ENCODE measurements at places on chromosomes 2 and 18. TPM values are rescaled to one million over a fixed set of nuclear protein-coding genes. Genes with fewer than 3 reads are reported as not detected.

DNA sequence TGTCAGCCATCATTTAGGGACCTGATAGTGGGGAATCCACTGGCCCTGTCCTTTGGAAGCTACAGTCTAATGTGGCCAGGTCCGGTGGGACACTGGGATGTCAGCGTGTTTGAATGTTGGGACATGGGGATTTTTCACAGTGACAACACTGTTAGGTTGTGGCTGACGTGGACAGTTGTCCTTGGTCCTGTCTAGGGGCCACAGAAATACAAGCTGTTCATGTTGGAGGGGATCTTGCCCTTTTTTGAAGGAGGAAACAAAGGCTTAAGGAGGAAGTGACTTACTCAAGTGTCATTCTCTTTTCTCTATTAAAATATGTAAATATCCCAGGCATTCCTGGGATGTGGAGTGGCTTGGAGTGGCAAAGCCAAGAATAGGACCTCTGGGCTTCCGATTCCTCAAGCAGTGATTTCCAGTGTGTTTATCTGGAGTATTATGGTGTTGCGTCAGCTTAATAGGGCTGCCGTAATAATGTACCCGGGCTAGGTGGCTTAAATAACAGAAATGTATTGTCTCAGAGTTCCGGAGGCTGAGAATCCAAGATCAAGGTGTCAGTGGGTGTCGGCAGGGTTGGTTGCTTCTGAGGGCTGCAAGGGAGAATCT lies 8.5 kb downstream of the ACOXL start:
- no peak for DNase-seq
- no peaks in the 10 kb centered on the region for H3K36me3 ChIP-seq
- no peak overlapping the region for H3K27ac ChIP-seq

GRCh38 chr2:156810094-156810493 lies 373.9 kb downstream of the GPD2 start:
- no peaks in the 10 kb centered on the region for H3K4me1 ChIP-seq
- H3K27ac ChIP-seq: no peak overlapping the region
- no peak overlapping the region for H3K4me3 ChIP-seq
- H3K27me3 ChIP-seq: no peaks in the 10 kb centered on the region

GRCh38 chr2:124180635-124181034 lies 155.5 kb downstream of the CNTNAP5 start:
- H3K27me3 ChIP-seq: no peaks in the 10 kb centered on the region
- DNase-seq: no peak
- H3K36me3 ChIP-seq: no peaks in the 10 kb centered on the region
- H3K4me3 ChIP-seq: no peak overlapping the region
- H3K27ac ChIP-seq: no peak overlapping the region

DNA sequence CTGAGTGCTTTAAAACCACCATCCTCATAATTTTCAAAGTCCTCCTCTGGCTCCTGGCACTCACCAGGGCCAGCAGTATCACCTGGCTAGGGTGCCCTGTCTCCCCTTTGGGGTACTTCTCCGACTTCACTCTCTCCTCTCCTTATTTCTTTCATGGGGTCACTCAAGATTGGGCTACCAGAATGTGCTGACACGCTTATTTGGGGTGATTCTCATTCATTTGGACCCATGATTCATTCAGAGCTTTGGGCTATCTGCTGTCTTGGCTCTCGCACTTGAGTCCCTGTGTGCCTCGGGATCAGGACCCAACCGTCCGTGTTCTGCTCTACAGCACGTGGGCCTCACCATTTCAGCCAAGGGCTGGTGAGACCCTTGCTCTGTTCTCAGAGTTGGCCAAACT lies 70.1 kb upstream of the NEDD4L start:
- H3K36me3 ChIP-seq: no peaks in the 10 kb centered on the region
- H3K27ac ChIP-seq: no peak overlapping the region
- DNase-seq: no peak

DNA sequence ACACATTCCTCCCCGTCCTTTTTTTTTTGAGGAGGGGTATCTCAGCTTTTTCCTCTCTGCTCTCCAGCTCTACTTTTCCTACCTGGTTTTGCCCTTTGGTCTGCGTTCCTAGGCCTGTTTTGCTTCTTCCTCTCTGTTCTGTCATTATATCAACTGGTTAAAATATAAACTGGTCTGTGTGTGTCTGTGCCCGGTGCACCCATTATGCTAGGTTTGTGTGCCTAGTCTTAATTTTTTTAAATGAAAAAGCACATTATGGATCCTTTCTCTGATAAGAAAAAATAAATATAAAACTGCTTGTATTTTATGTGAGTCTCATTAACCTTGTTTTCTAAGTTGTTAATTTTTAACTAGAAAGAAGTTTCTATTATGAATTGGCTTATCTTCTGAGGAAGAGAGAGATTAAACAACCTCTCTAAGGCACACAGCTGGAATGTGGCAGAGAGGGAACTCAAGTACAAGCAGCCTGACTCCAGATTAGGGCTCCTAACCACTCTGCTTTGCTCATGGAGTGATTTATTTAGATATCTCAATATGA lies 17.4 kb downstream of the SLC38A11 start:
- H3K27me3 ChIP-seq: no peaks in the 10 kb centered on the region
- H3K27ac ChIP-seq: peak overlapping the region; percentile 23
- peaks cover 21% of the 10 kb centered on the region for H3K4me1 ChIP-seq
- DNase-seq: no peak
- H3K4me3 ChIP-seq: no peak overlapping the region

- no peak overlapping the region for H3K4me3 ChIP-seq
- H3K36me3 ChIP-seq: no peaks in the 10 kb centered on the region
- no peak overlapping the region for H3K27ac ChIP-seq
- no peak for DNase-seq
These were observed 268.3 kb downstream of the VAPA start for GRCh38 chr18:10182009-10182624.

- peak within 1 kb of the TSS; percentile 85 for H3K4me3 ChIP-seq
- no peaks in the 10 kb centered on the region for H3K27me3 ChIP-seq
- peaks cover 20% of the 10 kb centered on the region for H3K4me1 ChIP-seq
- peak; percentile 94 for DNase-seq
- H3K36me3 ChIP-seq: no peaks in the 10 kb centered on the region
These were observed at the start of gene ME2 for GRCh38 chr18:50878345-50879301. Gene ME2, plus strand, starts transcription at chr18:50879118. Its CDS starts 16,703 bp downstream, at chr18:50895821.

DNA sequence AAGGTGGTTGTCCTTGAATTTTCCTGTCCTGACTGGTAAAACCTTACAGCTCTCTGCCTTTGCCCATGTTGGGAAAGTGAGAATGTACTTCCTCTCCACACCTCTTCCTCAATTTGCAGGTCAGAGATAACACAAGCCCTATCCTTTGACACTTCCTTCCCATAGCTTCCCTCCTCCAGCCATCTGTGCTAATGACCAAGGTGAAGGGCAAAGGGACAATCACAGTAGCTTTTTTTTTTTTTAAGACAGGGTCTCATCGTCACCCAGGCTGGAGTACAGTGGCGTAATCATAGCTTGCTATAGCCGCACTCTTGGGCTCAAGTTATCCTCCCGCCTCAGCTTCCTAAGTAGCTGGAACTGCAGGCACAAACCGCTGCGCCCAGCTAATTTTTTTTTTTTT lies 24.3 kb upstream of the STPG4 start:
- DNase-seq: no peak
- no peaks in the 10 kb centered on the region for H3K36me3 ChIP-seq
- peaks cover 17% of the 10 kb centered on the region for H3K4me1 ChIP-seq
- H3K4me3 ChIP-seq: no peak overlapping the region
- H3K27ac ChIP-seq: no peak overlapping the region
- no peaks in the 10 kb centered on the region for H3K27me3 ChIP-seq

GRCh38 chr2:127079358-127079920 lies 27.5 kb downstream of the BIN1 start:
- H3K4me1 ChIP-seq: peaks cover 52% of the 10 kb centered on the region
- no peak overlapping the region for H3K4me3 ChIP-seq
- H3K27me3 ChIP-seq: no peaks in the 10 kb centered on the region

- peaks cover 13% of the 10 kb centered on the region for H3K27me3 ChIP-seq
- no peaks in the 10 kb centered on the region for H3K36me3 ChIP-seq
- peak; percentile 77 for DNase-seq
- H3K4me3 ChIP-seq: no peak overlapping the region
These were observed 12.7 kb upstream of the FHOD3 start for GRCh38 chr18:36284671-36285295.

GRCh38 chr2:9191041-9191481 lies 15.6 kb upstream of the ASAP2 start:
- no peak overlapping the region for H3K27ac ChIP-seq
- no peaks in the 10 kb centered on the region for H3K36me3 ChIP-seq
- DNase-seq: no peak
- H3K4me1 ChIP-seq: no peaks in the 10 kb centered on the region
- no peaks in the 10 kb centered on the region for H3K27me3 ChIP-seq
- no peak overlapping the region for H3K4me3 ChIP-seq

- peaks cover 54% of the 10 kb centered on the region for H3K27me3 ChIP-seq
- peaks cover 4% of the 10 kb centered on the region for H3K4me1 ChIP-seq
- no peaks in the 10 kb centered on the region for H3K36me3 ChIP-seq
- DNase-seq: peak; percentile 53
These were observed 52.7 kb upstream of the CTLA4 start for GRCh38 chr2:203814661-203815540.

- H3K4me3 ChIP-seq: no peak overlapping the region
- no peaks in the 10 kb centered on the region for H3K36me3 ChIP-seq
- peak; percentile 17 for DNase-seq
- no peak overlapping the region for H3K27ac ChIP-seq
- H3K27me3 ChIP-seq: no peaks in the 10 kb centered on the region
- H3K4me1 ChIP-seq: no peaks in the 10 kb centered on the region
These were observed 44.0 kb upstream of the UBE2F start for GRCh38 chr2:237922641-237923361.

- no peak overlapping the region for H3K27ac ChIP-seq
- DNase-seq: peak; percentile 38
- H3K36me3 ChIP-seq: no peaks in the 10 kb centered on the region
- H3K27me3 ChIP-seq: no peaks in the 10 kb centered on the region
These were observed 6.2 kb upstream of the GORASP2 start for GRCh38 chr2:170922634-170923494.

DNA sequence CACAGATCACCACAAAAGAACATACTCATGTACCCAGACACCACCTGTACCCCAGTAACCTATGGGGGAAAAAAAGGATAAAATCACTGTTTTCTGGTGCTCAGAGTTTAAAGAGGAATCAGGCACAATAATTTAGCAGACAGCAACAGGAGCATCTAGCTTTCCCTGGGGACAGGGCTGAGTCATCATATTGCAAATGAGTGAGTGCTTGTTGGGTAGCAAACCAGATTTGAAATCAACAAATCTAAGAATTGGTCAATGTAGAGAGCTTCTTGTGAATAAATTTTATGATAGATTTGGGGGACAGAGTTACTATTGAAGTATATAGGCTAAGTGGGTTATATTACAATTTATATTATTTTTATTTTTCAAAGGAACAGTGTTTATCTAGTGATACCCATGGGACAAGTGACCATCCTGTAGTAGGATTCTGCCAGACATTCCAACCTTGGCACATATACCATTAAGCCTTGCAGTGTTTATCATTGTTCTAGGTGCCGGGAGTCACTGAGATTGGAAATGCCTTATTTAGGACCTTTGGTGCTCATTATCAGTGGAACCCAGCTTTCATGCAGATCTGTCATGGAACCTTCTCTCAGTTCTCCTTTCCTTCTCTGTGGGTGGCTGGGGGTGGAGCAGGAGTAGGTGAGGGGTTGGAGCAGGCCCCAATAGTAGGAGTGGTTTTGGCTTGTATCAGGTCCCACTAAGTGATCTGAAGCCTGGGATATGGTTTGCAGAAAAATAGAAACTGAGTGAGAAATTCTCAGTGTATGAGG lies 117.2 kb downstream of the CERS6 start:
- no peaks in the 10 kb centered on the region for H3K27me3 ChIP-seq
- no peak overlapping the region for H3K27ac ChIP-seq
- H3K4me3 ChIP-seq: no peak overlapping the region
- H3K4me1 ChIP-seq: peaks cover 14% of the 10 kb centered on the region
- no peak for DNase-seq
- H3K36me3 ChIP-seq: no peaks in the 10 kb centered on the region

DNA sequence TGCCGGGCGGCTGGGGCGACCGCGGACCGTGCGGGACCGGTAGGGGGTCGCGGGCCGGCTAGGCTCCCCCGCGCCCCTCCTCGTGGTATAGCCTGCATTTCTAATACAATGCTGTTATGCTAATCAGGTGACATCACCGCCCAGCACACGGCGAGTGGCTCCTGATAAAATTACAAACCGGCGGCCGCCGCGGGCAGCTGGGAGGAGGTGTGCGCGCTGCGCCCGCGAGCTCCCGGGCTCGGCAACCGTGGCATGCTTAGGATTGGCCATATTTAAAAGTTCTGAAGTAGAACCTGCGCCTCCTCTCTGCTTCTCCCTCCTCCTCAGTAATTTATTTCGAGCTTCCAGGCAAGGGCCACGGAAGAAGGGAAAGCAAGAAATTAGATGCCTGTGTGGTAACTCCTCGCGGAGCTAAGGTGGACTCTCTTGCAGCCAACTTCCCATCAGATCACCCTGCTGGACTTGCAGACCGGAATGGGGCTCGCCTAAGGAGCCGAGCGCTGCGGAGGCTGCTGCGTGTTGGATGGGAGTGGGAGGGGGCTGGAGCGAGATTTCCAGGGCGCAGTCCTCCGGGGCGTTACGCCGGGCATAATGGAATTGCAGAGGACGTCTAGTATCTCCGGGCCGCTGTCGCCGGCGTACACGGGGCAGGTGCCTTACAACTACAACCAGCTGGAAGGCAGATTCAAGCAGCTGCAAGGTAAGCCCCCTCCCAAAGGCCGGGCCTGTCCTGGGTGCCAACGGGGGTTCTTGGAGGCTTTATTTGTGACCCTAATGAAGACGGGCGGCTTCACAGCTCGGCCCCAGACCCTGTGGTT lies 102.3 kb downstream of the SPTBN1 start:
- H3K4me1 ChIP-seq: peaks cover 35% of the 10 kb centered on the region
- H3K4me3 ChIP-seq: peak overlapping the region; percentile 97
- no peaks in the 10 kb centered on the region for H3K27me3 ChIP-seq
- peak overlapping the region; percentile 81 for H3K27ac ChIP-seq
- DNase-seq: peak; percentile 80

DNA sequence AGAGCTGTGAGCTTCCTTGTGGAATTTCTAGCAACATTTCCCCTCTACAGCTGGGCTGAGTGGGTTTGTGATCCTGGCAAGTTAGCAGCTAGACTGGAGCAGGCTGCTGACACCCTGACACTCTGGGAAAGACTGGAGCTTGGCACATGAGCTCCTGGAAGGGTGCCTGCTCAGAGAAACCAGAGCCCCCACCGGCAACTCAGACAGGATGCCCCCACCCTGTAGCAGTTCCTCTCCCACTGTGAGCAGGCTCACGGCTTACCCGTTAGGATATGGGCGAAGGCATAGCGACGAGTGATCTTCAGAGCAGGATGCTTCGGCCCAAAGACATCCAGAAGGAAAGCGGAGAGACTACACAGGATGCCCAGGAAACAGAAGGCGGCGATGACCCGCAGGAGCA lies 11.2 kb downstream of the TMEM127 start:
- peaks cover 53% of the 10 kb centered on the region for H3K4me1 ChIP-seq
- H3K27me3 ChIP-seq: no peaks in the 10 kb centered on the region

The ZNG1B gene
- total RNA-seq: 46.8 TPM

The ITGA4 gene
- 169 TPM for total RNA-seq

The SCYGR3 gene
- not detected for total RNA-seq

The PPP1R1C gene
- total RNA-seq: not detected

The ZFAND2B gene
- total RNA-seq: 55.2 TPM

The INHA gene
- not detected for total RNA-seq

The NFU1 gene
- 33.8 TPM for total RNA-seq

The PROC gene
- 1.2 TPM for total RNA-seq

The KLF7 gene
- total RNA-seq: 81.2 TPM

The MYO1B gene
- total RNA-seq: 0.67 TPM

The CLHC1 gene
- 12.8 TPM for total RNA-seq

The PROM2 gene
- 0.85 TPM for total RNA-seq

The PIEZO2 gene
- not detected for total RNA-seq

The TRABD2A gene
- total RNA-seq: 11.3 TPM

The BIN1 gene
- 93.9 TPM for total RNA-seq

The ABCG5 gene
- total RNA-seq: not detected

All from B cell (primary cell).